Non-pigmented ciliary epithelial cell (primary cell): ENCODE measurements at places on chromosomes 16 and 17.
A peak's percentile ranks its signal among the peaks of the same experiment; 100 is the strongest.

DNA sequence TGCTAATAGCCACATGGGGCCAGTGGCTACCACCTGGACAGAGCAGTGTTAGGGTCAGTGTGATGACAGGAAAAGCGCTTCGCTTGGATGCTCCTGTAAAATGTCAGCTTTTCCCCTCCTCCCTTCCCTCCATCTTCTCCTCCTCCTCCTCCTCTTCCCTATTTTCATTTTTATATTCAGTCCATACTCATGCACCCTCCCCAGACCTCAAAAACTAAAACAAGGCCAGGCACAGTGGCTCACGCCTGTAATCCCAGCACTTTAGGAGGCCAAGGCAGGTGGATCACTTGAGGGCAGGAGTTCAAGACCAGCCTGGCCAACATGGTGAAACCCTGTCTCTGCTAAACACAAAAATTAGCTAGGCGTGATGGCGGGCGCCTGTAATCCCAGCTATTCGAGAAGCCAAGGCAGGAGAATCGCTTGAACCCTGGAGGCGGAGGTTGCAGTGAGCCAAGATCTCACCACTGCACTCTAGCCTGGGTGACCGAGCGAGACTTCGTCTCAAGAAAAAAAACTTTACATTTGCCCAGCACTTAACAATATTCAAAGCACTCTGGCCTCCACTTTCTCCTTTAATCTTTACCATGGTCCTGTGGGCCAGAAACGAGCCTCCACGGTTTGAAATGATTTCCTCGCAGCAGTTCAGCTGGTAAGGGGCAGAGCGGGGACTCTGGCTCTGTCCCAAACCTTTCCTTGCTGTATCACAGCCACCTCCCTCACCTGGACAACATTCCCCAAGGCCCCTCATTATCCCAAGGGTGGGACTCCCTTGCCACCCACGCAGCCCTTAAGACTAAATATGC is 21.8 kb downstream of the ANKRD40 start:
- no peak for DNase-seq

DNA sequence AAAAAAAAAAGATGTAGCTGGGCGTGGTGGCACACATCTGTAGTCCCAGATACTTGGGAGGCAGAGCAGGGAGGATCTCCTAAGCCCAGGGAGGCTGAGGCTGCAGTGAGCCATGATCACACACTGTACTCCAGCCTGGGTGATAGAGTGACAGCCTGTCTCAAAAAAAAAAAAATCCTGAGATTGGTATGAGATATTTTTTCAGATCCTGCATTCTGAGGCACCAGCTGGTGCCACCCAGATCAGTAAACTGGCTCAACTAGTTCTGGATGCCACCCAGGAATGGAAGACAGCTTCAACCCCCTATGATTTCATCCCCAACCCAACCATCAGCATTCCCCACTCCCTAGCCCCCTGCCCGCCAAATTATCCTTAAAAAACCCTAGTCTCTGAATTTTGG is 7.1 kb upstream of the GJC1 start:
- DNase-seq, result no peak

GRCh38 chr17:28372203-28372944 is 880 bp downstream of the SARM1 start:
- no peak for DNase-seq

DNA sequence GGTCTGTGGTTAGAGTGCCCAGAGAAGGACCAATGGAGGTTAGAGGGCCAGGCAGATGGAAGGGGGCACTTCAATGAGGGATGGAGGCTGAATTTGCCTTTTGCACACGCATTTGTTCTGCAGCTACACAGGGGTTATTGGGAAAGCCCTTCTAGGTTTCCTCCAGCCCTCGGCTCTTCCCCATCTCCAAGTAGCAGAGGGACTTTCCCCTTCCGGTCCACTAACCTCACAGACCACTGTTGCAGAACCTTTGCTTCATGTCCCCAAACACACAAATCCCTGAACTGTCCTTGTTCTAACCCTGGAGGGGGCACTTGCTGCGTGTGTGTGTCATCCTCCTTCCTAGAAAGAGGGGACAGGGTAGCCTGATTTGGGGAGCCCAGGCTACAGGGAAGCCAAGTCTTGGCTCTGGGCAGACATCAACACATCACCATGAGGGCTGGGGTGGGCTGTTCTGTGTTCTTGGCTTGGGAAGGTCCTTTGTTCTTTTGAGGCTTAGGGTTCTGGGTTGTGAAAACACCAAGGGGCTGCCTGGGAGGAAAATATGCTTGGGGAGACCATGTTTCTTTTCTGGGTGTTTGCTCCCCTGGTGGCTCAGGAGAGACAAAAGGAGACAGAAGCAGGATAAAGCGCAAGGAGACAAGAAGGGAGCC is 7.3 kb upstream of the NR1D1 start:
- DNase-seq, result no peak

DNA sequence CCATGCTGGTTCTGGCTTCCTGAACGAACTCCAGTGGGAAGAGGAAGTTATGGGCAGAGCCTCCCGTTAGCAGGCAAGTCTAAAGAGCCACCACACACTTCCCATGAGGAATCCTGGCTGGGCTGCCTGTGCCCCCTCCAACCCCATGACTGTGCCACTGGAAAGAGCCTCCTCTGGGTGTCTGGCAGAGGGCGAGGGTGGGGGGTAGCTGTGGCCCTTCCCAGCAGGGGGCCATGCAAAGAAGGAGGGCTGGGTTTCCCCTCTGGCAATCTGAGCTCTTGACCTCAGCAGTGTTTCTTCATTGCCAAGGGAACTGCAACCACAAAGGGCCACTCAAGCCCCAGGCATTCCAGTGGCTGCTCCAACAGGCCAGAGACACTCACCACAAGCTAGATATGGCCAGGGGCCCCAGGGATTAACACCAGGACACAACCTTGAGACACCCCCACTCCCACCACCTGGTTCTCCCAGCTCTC is 1.7 kb upstream of the RRAD start:
- peak; percentile 72 for DNase-seq

GRCh38 chr17:47726796-47727703 is 6.0 kb upstream of the TBX21 start:
- DNase-seq, result no peak

GRCh38 chr16:3857189-3858043 is 23.1 kb downstream of the CREBBP start:
- DNase-seq, result no peak

- no peak for DNase-seq
These were observed 212.2 kb upstream of the RPL38 start for GRCh38 chr17:73991260-73991659.

GRCh38 chr17:8345052-8345690 is 5.5 kb downstream of the ODF4 start:
- DNase-seq, result no peak

GRCh38 chr17:31357839-31358394 is 33.6 kb upstream of the RAB11FIP4 start:
- no peak for DNase-seq

- DNase-seq, result no peak
These were observed 52.6 kb upstream of the CMIP start for GRCh38 chr16:81392011-81392410.

GRCh38 chr17:61764846-61765245 is 98.5 kb downstream of the BRIP1 start:
- DNase-seq, result no peak

DNA sequence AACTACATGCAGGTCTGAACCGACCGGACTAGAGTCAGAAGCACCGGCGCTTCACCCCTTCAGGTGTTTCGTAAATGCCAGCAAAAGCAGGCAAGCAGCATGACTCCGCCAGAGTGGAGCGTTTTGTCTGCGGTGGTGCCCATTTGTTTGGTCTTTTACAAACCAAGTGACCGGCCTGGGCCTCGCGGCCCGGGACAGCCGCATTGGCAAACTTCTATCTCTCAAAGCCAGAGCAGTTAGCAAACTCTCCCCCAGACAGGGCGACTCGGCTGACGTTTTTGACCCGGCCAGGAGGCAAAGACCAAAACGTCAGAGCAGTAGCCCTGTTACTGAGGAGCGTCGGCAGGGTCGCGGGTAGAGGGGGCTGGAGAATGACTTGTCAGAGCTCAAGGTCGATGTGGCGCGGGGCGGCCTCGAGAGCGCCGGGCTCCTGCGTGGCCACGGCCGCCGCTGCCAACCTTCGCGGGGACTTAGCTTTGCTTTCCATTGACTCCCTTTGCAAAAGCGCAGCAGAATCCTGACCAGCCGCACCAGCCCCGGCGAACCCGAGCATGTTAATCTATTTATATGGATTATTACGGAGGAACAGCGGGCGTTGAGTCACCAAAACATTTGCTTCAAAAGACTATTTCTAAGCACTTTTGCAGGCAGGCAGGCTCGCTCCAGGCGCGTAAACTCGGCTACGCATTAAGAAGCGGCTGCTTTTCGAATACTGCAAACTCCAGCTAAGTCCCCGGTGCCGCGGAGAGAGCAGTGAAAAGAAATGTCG is 763 bp upstream of the SOX9 start:
- DNase-seq, result no peak

DNA sequence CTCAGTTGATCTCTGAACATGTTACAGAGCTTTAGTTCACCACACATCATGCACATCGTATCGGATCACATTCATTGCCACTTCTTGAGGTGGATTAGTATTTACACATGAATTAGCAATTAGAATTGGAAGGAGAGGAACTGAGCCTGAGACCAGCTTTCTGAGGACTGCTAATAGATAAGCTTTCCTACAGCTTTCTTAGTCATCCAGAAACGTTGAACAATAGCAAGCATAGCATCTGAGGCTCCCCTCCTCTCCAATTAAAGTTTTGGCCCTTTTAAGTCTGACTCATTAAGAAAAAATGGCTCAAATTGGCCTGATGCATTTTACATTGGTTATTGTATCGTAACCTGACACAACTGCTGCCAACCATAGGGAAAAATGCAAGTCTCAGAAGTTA is 1130.4 kb downstream of the CDH8 start:
- peak; percentile 34 for DNase-seq

GRCh38 chr17:81511554-81511803 is 1.1 kb downstream of the ACTG1 start:
- DNase-seq, result no peak

- no peak for DNase-seq
These were observed 19.3 kb downstream of the GDE1 start for GRCh38 chr16:19502395-19503131.

DNA sequence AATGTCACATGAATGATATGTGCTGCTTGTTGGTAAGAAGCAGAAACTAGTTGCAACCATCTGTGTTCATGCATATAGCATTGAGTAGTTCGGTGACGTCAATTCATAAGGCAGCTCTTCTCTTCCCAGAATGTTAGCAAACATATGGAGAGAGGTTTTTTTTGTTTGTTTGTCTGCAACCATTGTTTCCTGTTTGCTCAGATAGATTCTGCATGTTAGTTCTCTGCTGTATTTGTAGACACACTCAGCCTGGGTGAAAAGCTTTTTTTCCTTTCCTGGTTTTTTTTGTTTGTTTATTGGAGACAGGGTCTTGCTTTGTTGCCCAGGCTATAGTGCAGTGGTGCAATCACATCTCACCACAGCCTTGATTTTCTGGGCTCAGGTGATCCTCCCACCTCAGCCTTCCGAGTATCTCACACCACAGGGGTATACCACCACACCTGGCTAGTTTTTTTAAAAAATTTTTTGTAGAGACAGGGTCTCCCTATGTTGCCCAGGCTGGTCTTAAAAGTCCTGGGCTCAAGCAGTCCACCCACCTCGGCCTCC is 16.7 kb downstream of the WSB1 start:
- no peak for DNase-seq

- DNase-seq, result no peak
These were observed 11.6 kb downstream of the ZSCAN10 start for GRCh38 chr16:3087243-3088235.

DNA sequence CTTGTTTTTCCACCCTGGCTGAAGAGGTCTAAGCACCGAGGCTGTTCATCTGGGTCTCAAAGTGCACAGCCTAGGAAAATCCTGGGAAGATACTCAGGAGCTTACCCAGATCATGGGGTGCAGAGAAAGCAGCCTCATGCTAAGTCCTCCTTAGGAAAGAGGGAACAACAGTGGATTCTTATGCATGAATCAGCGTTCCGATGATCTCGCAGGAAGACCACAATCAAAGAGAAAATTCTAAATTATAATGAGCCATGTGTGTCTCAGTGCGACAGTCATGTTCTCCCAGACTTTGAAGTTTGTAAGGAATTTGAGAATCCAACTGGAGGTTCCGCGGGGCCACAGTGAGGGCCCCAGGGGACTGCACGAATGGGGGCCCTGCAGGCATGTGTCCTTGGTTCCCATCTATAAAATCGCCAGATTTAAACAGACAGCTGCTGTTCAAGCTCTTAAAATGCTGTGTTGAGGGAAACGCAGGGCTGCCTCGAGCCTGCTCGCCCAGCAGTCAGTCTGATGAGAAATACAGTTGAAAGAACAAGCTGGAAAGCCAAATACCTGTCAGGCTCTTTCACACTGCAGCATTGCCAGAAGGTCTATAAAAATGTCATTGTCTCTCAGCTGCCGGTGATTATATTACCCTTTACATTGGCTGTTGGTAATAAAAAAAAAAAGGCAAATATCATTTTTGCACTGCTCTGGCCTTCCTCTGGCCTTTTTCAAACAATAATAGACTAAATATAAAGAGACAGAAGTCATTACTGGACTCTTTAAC is 152.1 kb downstream of the PMP22 start:
- no peak for DNase-seq

DNA sequence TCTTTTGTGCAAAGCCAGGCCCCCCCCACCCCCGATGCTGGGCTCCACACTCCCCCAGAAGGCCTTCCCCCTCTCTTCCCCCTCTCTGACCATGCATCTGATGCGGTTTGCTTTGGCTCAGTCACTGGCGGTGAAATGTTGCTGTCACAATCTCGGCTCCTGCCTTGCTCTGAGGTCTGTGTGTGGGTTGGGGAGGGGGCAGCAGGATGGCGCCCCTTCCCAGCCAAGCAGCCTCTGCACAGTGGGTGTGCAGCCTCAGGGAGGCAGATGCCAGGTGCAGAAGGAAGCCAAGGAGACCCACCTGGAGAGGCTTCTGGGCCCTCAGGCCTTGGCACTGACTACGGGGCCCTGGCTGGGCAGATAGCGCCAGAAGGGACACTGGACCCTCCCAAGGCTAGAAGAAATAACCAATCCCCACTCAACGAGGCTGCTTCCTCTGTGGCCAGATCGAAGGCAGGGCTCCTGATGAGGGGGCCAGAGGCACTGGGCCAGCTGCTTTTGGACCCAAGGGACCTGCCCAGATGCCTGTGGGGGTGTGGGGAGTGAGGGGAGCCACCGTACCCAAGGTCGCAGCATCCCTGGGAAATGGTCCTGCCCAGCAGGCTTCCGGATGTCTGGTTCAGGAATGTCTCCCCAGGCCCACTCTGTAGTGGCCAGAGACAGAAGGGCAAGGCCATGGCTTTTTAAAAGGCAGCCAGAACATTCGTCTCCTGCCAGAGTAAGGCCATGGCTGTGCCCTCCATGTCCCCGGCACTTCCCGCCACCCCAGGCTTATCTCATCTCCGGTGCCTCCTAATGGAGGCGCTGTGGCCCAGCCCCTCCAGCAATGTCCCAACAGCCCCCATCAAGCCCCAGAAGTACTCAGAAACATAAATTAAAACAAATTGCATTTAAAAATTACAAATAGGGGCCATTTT is 43.4 kb upstream of the SLC38A10 start:
- DNase-seq, result no peak

- DNase-seq, result no peak
These were observed 15.0 kb downstream of the GNA13 start for GRCh38 chr17:65041518-65041917.

- DNase-seq, result no peak
These were observed 1.0 kb upstream of the HOXB13 start for GRCh38 chr17:48729335-48730239.
